ENCODE measurements at places on chromosomes 16 and 17. TPM values are rescaled to one million over a fixed set of nuclear protein-coding genes. Genes with fewer than 3 reads are reported as not detected.

CD300H gene
- not detected for total RNA-seq

OTOP2 gene
- total RNA-seq = not detected

ABCC11 gene
- total RNA-seq = 0.33 TPM

MYO15A gene
- 2.5 TPM for total RNA-seq

KRT39 gene
- total RNA-seq = not detected

RPGRIP1L gene
- total RNA-seq = 11.7 TPM

ABCA6 gene
- total RNA-seq = not detected

BCAR1 gene
- total RNA-seq = 97.1 TPM

GH1 gene
- total RNA-seq = not detected
